T-helper 2 cell treated with Interferon-gamma antibody and Interleukin-4, amounts not matched to agents 5 μg/mL and 100 μg/mL, for 36 hours (primary cell): ENCODE measurements at places on chromosomes 12 and 14.

- no peak for DNase-seq
Measured at GRCh38 chr14:105945896-105946295, 419.5 kb downstream of the TMEM121 start.

DNA sequence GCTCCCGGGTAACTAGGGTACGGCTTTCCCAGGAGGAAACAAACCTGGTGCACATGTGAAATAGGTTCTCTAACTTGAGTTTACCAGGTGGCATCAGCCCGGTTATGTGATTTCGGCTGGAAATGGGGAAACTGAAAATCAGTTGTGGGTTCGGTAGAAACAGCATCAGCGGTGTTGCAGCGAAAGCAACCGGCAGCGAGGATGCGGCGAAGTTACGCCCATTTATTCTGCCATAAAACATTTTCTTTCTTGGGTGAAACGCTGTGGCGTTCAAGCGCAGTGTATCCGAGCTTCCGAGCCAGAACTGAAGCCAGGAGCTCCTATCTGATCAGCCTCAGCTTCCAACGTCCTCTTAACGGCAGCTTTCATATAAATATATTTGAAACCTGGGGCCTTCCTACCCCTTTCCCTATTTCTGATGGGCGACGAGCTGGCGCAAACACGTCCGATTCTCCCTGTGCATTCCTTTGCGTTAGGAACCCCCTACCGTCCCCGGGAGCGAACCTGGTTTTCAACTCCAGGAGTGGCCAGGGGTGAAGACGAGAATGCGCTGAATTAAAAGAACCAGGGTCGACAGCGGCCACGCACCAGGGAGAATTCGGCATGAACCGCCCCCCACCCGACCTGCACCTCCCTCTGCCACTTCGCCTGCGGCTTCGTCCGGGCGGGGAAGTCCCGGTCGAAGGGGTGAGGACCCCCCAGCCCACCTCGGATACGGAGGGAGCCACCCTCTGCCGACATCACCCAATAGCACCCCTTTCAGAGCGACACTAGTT, 1.6 kb downstream of the DPF3 start:
- no peak for DNase-seq

DNA sequence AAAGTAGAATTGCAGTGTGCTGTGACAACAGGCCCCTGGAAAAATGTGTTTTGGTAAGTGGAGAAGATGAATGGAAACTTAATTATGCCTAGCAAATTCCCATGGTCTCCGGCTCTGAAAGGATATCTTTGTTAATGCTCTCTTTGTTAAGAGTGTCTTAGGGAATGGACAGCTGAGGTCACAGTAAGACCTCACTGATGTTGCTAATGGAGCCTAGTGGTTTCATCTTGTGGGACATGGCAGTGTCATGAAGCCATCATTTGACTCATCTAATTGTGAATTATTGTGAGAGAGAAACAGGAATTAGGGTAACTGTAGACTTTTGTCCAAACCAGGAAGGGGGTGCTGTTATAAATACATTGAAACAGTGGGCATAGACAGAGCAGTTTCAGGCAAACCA, 330.3 kb downstream of the TMTC2 start:
- no peak for DNase-seq

- DNase-seq = no peak
Measured at GRCh38 chr12:88945051-88945732, 364.9 kb upstream of the KITLG start.
